Mesenteric fat pad (tissue), 1 donor: ENCODE measurements at places on chromosomes 7 and 10. TPM values are rescaled to one million over a fixed set of nuclear protein-coding genes. Genes with fewer than 3 reads are reported as not detected.

GRCh38 chr7:9516662-9517061 lies 1083.3 kb downstream of the NXPH1 start:
- no peak for DNase-seq

- no peak for DNase-seq
These were observed 3.4 kb downstream of the HMX3 start for GRCh38 chr10:123139165-123139520.

DNA sequence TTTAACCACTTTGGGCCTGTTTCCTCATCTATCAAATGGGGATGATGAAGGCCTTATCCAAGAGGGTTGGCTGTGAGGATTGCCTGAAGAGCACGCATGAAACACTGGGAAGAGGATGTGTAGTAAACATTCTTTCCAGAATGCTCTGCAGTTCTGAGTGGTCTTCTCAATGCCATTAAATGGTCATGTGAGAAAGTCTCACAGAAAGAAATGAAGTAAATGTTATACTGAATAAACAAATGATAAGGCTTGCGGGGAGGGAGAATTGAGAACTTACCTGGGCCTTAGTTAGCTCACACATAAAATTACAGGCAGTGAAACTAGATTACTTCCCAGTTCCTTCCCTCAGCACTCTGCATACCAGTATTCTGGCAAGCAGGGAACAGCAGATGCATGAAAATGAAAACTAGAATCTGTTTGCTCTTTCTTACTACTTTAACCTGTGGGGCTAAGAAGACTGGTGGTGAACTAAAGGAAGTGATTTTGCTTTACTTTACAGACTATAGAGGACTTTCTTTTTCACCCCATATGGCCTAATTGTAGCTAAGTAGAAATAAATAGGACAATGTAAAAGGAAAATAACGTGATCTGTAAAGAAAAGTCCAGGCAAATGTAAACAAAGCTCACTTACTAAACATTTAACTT lies 135.3 kb upstream of the CCDC6 start:
- no peak for DNase-seq

DNA sequence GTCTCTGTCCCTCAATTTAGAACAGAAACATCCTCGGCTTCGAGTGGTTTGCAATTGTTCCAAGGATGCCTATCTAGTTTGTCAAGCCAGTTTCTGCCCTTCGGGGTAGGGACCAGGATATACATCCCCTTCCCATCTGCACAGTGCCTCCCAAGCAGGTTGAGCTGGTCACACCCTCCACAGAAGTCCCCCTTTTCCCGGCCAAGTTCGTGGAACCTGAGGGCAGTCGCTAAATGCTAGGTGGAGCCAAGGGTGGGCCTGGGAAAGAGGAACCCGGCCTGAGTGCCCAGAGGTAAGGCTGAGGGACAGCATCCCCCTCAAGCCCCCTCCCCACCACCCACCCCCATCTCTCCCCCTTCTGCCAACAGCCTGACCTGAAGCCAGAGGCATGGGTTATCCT lies 62.4 kb upstream of the NANOS1 start:
- peak; percentile 49 for DNase-seq

DNA sequence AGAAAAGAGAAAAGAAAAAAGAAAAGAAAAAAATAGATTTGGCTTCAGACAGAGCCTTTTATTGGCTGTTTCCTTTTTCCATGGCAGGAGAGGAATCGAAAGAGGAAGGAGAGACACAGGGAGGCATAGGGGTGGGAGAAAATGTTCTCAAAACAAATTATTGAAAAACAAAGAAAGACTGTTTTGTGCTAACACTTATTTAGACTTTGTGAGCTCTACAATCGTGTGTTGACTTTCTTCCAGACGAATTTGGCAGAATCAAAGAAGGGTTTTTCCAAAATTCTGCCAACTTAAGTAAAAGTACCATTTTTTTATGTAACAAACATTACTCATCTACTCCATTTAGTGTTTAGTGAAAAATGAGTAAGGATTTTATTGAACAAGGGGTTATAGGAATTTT lies 982.2 kb downstream of the REEP3 start:
- no peak for DNase-seq

DNA sequence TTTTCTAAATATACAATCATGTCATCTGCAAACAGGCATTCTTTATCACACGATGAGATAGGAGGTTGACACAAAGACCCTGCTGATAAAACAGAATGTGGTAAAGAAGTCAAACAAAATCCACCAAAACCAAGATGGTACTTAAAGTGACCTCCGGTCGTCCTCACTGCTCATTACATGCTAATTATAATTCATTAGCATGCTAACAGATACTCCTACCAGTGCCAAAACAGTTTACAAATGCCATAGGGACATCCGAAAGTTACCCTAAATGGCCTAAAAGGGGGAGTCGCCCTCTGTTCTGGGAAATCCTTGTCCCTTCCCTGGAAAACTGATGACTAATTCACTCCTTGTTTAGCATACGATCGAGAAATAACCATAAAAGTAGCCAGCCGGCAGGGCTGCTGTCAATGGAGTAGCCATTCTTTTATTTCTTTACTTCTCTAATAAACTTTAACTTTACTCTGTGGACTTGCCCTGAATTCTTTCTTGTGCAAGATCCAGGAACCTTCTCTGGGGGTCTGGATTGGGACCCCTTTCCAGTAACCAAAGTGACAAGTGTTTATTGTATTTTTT lies 126.6 kb downstream of the CCDC71L start:
- no peak for DNase-seq

DNA sequence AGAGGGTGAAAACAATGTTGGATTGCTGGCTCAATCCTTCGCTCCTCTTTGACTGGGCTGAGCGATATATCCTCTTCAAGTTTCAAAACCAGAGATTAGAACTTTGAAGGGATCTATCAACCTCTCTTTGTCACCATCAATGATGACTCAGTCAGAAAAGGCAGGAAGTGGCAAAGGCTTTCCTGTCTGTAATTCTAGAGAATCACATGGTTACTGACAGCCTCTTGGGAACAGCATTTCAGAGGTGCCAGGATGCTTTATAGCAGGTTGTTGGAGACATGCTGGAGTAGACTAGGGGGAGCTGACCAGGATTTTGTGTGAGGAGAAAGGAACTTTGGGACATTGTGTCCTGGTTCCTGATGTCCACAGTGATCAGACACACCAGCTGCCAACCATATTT lies 81.3 kb downstream of the PRKCQ start:
- no peak for DNase-seq

DNA sequence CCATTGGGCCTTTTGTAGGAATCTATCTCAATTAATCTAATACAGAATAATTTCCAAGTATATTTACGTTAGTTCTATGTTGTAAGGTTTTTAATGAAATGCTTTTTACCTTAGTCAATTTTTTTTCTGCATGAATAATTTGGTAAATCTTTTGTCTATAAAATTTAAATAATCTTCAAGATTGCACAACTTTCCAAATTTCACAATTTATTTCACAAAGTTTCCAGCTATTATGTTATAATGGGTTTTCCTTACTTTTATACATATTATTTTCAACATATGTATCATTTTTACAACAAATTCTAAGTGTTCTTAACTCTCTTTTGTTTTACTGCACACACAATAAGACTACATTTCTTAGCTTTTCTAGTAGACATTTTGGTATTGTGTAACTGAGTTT lies 470.7 kb downstream of the ETV1 start:
- DNase-seq = no peak

ANKRD61 gene
- total RNA-seq = 0.45 TPM

TFR2 gene
- 0.29 TPM for total RNA-seq

FKBP9 gene
- 113 TPM for total RNA-seq

LIPF gene
- total RNA-seq = not detected
